Naive B cell (primary cell): ENCODE measurements at places on chromosomes 12 and 14. TPM values are rescaled to one million over a fixed set of nuclear protein-coding genes. Genes with fewer than 3 reads are reported as not detected.

- DNase-seq: no peak
Observed at GRCh38 chr12:124725597-124726237, 137.9 kb downstream of the SCARB1 start.

- DNase-seq: no peak
Observed at GRCh38 chr12:64187370-64187769, 34.7 kb downstream of the KICS2 start.

DNA sequence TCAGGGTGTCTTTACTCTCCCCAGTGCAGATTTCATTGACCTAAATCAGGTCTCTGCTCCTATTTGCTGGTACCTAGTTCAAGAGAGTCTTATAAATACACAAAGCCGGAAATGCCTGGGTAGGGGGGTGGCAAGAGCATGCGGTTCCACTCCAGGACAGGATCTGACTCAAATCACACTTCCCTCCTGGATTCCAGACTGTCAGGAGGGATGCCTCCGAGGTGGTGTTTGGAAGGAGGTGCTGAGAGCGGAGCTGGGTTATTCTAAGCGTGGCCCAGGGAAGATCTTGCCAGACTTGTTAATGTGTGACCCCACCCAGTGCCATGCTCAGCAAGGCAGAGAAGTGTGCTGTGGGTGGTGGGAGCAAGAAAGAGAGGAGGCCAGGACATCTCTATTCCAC lies 49.8 kb downstream of the B4GALNT3 start:
- no peak for DNase-seq

DNA sequence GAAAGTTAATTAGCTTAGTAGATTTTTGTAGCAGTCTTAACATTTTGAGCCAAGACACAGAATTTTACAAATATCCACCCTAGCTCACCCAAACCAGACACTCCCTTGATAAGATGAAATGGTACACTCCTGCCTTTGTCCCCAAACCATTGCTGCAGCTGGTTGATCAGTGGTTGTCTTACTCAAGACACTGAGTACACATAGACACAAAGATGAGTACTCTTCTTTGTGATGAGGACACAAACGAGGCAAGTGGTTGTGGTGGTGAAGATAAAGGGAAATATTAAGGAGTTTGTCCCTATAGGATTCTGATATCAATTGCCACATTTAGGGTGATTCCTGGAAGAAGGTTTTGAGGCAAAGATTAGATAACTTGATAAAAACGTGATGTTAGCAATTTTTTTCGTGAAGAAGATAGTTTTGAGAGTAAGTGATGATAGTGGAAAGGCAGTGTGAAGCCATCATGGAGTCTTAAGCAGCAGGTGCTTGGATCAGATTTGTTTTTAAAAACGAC lies 21.4 kb upstream of the ATP2B1 start:
- DNase-seq: no peak

DNA sequence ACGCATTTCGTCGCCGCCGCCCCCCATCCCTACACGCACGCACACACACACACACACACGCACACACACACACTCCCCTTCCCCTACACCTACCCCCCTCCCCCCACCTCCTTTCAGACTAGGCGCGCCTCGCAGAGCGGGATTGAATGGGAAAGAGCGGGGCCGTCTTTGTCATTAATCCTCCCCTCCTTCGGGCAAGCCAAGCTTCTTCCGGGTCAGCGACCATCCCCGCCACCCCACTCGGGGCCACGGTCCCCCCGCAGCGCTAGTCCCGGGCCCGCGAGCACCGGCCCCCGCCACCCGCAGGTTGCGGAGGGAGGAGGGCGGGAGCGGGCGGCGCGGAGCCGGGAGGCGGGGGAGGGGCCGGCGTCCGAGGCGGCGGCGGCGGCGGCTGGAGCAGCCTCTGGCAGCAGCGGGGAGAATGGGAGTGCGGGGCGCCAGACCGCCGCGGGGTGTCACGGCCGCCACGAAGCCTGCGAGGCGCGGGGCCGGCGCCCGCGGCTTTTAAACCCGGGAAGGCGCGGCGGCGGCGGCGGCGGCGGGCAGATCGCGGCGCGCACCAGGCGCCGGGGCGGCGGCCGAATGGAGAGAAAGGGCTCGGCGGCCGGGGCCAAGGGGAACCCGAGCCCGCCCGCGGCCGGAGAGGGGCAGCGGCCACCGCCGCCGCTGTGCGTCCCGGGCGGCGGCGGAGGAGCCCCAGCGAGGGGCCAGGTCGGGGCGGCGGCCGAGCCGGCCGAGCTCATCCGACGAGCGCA lies at the start of gene TTC9:
TSS of gene TTC9 (plus strand) at position 369 of the 755 bp plus-strand sequence. CDS start at position 583, 214 bp downstream.
- peak; percentile 33 for DNase-seq

DNA sequence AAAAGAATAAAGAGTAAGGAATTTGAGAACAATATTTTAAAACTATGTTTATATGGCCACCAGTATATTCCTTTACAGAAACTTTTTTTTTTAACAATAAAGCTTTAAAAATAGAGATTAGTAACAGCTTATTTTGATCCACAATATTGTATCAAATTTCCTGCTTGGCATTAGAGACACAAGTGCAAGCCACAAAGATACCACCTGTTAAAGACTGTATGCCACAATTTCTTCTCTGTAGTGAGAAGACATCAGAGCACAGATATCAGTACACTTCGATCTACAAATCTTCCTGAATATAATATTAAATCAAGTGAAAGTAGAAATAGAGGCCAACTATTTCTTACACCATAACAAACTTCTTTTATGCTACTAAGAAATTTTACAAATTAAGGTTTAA lies 68.0 kb downstream of the GALNT4 start:
- no peak for DNase-seq

GRCh38 chr14:63659726-63660125 lies 18.1 kb upstream of the WDR89 start:
- DNase-seq: no peak

GRCh38 chr12:98198261-98198982 lies 317.0 kb upstream of the TMPO start:
- no peak for DNase-seq

- DNase-seq: no peak
Observed at GRCh38 chr12:120887253-120888043, 16.7 kb downstream of the SPPL3 start.

- DNase-seq: no peak
Observed at GRCh38 chr12:43758247-43758727, 303 bp downstream of the PUS7L start.

- peak; percentile 53 for DNase-seq
Observed at GRCh38 chr12:68904351-68904962, 28.5 kb downstream of the CPM start.

- DNase-seq: no peak
Observed at GRCh38 chr14:65850429-65851135, 438.1 kb downstream of the FUT8 start.

DNA sequence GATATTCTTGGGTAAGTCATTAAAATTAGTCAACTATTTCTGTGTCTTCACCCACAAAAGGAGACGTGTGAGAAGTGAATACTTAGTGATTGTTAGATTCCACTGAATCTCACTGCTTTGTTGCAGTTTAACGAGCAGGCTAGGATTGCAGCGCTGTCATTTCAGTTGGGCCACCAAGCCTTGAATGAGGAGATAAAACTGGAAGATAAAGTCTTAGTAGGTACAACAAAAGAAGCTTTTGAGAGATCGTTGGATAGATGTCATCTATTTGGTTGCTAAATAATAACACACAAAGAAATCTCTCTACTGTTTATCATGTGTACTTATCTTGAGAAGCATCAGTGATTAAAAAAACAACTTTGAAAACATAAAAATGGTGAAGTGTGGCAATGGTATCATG lies 132.3 kb downstream of the RGS6 start:
- DNase-seq: no peak

DNA sequence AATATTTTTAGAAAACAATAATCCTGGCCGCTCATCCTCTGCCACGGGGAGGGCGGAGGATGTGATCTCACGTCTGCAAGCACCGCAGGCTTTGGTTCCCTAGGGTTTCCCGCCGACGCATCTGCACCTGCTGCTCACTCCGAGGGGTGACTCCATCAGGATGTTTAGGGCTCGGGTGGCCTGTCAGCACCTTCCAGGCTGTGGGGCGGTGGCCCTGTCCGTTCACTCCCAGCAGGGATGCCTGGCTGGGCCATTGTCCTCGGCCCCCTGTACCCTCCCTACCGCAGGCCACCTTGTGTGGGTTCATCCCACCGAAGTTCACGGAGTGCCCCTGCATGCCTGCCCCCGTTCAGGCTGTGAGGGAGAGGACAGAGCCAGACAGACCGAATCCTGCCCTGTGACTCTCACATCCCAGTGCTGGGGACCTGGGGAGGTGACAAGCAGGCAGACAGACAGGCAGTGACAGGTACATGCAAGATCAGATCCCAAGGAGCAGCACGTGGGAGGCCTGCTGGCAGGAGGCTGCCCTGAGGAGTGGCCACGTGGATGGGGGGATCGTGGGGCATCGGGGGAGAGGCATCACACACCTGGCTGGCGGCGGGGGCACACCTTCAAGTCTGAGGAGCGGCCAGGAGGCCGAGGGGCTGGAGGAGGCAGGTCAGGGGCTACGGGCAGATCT lies 112.6 kb downstream of the ADGRD1 start:
- no peak for DNase-seq

DNA sequence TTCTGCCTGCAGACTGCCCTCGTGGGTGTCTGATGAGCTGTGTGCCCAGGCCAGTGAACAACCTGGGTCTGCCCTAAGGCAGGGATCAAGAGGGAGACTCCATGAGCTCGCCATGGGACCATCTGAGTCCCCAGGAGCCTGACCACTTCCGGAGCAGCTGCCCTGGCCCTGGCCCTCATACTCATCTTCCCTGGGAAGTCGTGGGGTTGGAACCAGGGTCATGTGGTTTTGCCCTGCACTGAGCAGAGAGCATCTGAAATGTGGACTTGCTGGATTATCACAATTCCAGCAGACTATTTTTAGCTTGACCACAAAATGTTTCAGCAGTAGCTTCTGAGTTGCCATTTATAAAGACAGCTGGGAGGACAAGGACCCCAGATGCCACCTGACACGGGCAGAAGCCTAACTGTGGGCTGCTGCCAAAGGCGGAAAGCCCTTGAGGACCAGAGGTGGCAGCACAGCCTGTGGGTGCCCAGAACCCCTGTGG lies 6.7 kb downstream of the BTBD6 start:
- DNase-seq: no peak

DNA sequence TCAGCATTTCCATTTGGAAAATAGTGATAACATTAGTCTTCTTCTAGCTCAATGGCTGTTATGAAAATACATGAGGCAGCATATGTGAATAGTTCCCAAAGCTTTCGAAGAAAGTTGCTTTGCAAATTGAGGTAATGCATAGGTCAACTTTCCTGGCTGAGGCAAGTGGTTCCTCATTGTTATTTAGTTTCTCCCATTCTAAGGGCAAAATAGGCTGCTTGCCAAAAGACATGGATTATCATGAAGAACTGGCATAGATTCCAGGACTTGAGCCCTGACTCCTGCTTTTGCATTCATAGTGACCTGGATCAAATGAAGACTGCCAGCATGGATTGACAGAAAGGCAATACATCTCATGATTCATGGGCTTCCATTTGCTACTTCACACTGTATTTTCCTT lies 35.7 kb downstream of the LRFN5 start:
- no peak for DNase-seq

DNA sequence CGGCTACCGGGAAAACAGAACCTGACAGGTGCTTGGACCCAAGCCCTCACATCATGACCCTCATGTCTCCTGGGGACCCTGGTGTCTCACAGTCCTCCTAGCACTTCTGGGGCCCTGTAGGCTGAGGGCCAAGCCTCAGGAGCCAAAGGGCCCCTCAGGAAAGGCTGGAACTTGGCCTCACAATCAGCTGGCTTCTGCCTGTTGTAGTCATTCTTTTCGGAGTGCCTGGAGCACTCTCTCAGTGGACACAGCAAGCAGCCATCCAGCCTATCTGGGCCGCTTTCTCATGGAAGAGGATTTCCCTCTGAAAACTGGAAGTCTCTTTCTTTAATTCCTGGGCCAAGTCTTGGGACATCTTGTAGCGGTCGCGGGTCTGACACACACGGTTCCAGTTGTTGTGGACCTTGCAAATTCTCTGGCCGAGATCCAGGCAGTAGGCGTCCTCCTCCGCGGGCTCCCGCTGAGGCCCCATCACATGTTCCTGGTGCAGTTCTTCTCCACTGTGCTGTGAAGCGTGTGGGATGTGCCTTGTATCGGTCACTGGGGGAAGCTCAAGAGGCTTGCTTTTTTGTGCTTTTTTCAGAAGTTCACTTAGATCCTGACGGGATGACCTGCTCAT lies 169.3 kb downstream of the EMP1 start:
- no peak for DNase-seq

- DNase-seq: no peak
Observed at GRCh38 chr12:108949976-108950375, 70.1 kb downstream of the DAO start.

TMED10 gene
- polyA plus RNA-seq: 252 TPM

DIO3 gene
- not detected for polyA plus RNA-seq

ZC2HC1C gene
- 0.84 TPM for polyA plus RNA-seq

CD69 gene
- 1,234 TPM for polyA plus RNA-seq

AGAP2 gene
- 2.1 TPM for polyA plus RNA-seq

CLEC4D gene
- not detected for polyA plus RNA-seq

FAM90A1 gene
- polyA plus RNA-seq: not detected

P2RX2 gene
- not detected for polyA plus RNA-seq

IFNG-AS1 gene
- polyA plus RNA-seq: 13.4 TPM

FGF6 gene
- polyA plus RNA-seq: not detected

PRICKLE1 gene
- polyA plus RNA-seq: 42.2 TPM

FBXW8 gene
- polyA plus RNA-seq: 11.2 TPM

AQP6 gene
- not detected for polyA plus RNA-seq

PTPRQ gene
- polyA plus RNA-seq: not detected

LRTM2 gene
- polyA plus RNA-seq: not detected

SLCO1B3 gene
- not detected for polyA plus RNA-seq
